ENCODE measurements at places on chromosomes 7 and 10.

- no peak for DNase-seq
Observed at GRCh38 chr10:38143587-38143986, 49.5 kb downstream of the ZNF37A start.

DNA sequence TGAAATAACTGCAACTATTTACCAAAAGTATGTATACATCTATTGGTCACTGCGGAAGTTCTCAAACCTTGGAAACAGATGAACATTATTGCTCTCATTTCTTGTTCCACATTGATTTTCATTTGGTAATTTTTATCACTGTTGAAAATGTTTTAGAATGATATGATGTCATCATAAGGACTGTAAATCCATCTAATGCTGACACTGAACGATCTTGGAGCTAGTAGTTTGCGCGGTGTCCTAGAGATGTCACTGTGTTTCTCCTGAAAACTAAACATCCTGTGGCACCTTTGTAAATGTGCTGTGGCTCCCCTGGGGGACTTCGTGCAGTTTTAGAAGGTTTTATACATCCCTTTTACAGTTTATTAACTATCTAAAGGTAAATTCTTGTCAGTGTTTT lies 73.5 kb downstream of the DNAJB9 start:
- DNase-seq, result no peak

DNA sequence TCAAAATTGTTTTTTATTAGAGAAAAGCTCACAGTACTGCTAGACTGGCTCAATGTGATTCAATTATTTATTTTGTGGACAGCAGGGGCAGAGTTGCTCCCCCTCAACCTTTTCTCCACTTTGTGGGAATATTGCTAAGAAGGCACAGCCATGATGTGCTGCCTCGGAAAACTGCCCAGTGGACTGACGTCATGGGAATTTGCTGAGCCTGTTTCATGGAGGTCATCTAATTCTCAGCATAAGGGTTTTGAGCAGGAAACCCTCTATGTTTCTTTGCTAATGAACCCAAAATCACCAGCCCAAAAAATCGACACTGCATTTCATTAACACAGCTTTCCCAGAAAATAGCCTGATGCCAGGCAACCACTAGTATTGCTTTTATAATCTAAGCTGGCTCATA lies 228.8 kb upstream of the FAM3C start:
- peak; percentile 57 for DNase-seq

DNA sequence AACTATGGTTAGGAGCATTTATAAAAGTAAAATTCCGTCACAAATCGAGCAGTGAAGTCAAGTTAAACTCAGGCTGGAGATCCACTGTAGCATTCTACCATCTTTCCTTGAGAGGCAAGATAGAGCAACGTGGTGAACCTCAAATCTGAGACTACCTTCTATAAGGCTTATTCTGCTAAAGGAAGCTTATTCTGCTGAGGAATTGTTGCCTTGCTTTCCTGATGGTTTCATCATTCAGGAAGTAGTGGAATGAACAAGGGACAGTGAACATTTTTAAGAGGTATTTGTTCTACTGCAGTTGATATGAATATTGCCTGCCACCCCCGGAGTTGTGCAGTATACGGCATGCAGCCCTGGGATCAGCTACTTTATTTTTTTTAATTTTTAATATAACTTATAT lies 170.8 kb downstream of the VPS50 start:
- no peak for DNase-seq

DNA sequence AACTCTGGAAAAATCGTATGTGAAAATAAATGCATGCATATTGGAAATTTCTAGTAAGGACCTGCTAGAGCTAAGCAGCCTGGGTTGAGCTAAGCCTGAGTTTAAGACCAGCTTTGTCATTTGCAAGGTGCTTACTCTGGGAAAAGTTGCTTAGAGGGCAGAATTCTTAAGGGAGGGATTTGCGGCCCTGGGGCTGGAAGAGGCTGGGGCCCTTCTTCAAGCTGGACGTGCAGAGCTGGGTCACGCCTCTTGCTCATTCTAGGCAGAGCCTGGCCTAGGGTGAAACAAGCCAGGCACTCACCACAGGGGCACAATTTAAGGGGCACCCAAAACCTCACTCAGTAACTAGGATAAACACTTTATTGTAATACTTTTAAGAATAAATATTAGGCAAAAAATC lies 137.2 kb downstream of the ARHGAP22 start:
- DNase-seq, result no peak

GRCh38 chr7:116588641-116589594 lies 64.1 kb downstream of the CAV1 start:
- peak; percentile 83 for DNase-seq
